ENCODE measurements at places on chromosomes 1 and 21.
A peak's percentile ranks its signal among the peaks of the same experiment; 100 is the strongest.

GRCh38 chr1:151158751-151159251 is 2.4 kb downstream of the TNFAIP8L2 start:
- DNase-seq, result no peak

DNA sequence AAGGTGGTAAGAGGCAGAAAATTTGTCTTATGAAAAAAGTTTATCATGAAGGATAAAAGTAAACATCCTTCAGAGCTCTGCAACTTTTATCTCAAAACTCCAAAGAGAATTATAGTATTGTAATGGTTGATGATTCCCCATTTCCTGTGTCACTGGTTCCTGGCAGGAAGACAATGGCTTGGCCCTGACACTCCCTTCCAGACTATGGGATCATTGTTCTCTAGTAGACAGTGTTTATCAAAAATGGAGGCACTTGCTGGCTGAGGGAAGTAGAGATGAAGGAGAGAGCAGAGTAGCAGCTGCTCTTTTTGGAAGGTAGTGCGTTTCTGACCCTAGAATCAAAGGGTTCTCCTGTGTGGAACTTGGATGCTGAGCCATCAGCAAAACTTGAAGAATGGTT is 145.9 kb upstream of the ATP1B1 start:
- no peak for DNase-seq

DNA sequence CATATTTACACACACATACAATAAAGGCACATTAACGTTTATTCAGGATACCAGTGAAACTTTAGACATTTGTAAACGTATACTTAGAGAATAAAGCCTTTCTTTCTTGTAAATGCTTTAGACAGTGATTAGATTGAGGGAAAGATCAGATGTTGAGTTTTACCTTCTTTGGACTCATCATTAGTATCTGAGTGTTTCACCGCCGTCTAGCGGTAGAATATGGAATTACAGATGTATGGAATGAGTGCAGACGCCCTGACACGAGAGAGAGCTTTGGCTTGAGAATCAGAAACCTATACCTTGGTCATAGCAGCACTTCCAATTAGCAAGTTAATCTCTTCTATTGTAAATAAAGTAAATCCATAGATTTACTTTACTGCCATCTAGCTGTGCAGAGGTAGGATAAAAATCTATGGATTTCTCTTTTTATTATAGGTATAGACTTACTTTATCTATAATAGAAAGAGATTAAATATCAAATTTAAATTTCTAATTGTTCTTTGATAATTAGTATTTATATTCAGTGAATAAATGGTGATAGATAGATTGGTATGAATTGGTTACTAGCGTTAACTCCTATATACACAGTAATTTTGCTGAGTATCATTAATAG is 12.6 kb downstream of the FLG2 start:
- DNase-seq, result no peak

DNA sequence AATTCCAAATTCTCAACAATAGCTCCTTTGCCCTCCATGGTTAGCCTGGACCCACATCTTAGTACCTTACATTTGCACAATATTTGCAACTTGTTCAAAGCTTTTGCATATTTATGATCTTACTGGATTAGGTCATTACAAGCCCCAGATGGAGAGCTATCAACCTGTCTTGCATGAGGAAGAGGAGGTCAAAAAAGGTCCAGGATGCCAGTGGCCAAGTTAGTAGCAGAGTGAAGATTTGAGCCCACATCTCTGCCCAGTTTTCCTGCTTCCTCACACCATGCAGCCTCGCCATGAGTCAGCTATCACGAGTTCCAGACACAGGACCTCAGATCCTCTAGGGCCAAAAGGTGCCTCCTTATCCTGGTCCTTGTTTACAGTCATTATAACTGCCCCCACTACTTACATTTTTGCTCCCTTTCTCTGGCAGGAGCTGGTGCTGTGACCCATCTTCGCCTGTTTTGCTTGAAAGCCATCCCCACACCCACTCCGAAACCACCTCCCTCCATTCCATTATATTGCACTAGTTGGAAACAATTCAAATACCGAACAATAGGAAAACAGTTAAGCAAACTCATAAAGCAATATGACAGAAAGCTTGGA is 5.0 kb upstream of the AHCYL1 start:
- no peak for DNase-seq

DNA sequence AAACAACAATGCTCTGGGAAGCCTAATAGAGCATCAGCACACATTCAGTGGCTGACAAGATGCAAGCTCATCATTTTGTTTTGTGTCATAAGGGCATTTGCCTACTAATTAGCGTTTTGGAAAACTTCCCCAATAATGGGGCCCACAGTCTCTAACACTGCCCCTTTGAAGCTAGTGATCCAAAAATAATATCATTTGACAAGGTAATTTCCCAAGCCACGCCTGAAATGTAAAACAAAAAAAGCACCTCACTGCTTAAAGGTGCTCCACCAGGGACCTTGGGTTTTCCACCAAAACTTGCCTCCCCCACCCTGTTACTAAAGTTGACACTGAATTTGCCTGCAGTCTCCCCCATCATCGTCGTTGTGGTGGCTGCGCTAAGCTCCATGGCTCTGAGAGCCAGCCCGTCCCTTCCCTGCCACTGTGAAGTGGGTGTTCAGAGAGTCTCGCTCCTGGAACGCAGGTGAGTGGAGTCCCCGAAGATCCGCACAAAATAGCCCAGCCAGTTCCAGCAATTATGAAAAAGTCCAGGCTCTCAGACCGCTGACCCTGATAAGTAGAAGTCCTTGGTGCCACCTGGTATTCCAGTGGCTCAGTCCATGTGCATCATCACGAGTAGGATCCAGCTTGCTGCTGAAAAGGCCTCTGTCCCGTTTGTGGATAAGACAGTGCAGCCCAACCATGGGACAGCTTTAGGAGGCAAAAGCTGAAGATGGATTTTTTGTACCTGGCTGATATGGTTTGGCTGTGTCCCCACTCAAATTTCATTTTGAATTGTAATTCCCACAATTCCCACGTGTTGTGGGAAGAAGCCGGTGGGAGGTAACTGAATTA is 52.2 kb downstream of the RAB3GAP2 start:
- no peak for DNase-seq

GRCh38 chr1:246878551-246878950 is 53.2 kb downstream of the AHCTF1 start:
- DNase-seq, result no peak

DNA sequence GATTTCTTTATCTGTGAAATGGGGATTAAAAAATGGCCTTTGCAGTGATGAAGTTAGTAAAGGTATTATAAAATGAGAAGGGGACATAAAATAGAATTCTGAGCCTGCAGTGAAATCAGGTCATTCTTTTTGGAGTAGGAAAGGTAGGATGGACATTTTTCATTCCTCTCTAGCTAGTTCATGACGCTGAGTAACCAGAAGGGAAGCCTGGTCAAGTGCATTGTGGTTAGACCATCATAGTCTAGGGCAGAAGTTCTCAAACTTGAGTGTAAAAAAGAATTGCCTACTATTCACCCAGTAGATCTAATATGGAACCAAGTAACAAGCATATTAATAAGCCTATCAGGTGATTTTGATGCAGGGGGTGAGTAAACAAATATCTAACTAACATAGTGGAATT is 50.8 kb downstream of the TGFB2 start:
- DNase-seq, result no peak

DNA sequence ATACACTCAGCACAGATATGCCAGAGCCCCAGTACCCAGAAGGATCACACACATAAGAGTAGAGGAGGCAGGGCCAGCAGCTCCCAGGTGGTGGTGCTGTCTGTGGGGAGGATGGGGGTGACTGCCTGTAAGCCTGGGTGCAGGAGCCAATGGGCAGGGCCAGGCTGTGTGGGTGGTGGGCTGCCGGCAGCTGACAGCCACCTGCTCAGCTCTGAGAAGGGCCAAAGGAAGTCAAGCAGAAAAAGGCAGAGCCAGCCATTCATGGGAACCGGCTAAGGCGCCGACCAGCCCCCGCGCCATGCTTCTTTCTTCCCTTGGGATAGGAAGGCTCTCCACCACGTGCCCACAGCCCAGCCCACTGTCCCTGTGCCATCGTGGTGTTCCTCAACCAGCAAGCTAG is 14.1 kb downstream of the PIK3C2B start:
- no peak for DNase-seq

- no peak for DNase-seq
Measured at GRCh38 chr1:94986783-94987182, 59.9 kb upstream of the CNN3 start.

- DNase-seq, result no peak
Measured at GRCh38 chr1:36400825-36401601, 3.3 kb upstream of the LSM10 start.

GRCh38 chr1:4416189-4416588 is 238.2 kb upstream of the AJAP1 start:
- no peak for DNase-seq

- no peak for DNase-seq
Measured at GRCh38 chr1:64850846-64851245, 106.0 kb downstream of the RAVER2 start.

- DNase-seq, result no peak
Measured at GRCh38 chr21:45078371-45078770, 4.0 kb downstream of the ADARB1 start.

GRCh38 chr21:17981060-17981740 is 162.0 kb upstream of the C21orf91 start:
- DNase-seq, result no peak

DNA sequence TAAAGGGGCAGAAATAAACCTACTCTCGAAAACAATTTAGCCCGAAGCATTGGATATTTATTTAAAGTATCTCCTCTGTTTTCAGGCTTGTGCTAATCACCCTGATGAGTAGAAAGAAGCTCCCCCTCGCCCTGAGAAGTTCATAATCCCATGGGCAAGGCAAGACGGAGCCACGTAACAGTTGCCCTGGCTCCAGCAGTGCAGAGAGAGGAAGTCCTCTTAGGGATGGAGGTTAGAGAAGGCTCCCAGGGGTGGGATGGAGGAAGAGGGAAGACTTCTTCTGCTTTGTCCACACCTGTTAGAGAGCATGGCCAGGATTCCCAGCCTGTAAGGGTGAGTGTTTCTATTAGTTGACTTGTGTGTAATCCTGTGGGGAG is 3.4 kb upstream of the GPR25 start:
- DNase-seq, result no peak

DNA sequence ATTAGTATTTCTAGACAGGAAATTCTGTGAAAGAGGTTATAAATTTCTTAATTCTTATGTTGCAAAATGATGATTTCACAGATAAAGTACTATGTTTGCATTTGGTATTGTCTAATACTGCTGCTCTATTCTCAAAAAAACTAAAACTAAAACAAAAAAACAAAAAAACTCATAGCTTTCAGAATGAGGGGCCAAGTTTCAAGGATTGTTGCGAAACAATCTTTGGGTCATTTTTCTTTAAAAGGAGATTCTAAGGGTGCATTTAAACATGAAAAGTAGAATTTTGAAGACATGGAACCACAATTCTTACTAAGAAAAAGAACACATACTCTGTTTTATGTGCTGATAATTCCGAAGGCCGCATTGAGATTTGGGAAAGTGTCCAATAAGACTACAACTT is 645.1 kb downstream of the ADGRL2 start:
- DNase-seq, result no peak

- DNase-seq, result no peak
Measured at GRCh38 chr1:28974432-28974831, 60.1 kb downstream of the EPB41 start.

- no peak for DNase-seq
Measured at GRCh38 chr1:46464013-46464548, 25.6 kb upstream of the DMBX1 start.

DNA sequence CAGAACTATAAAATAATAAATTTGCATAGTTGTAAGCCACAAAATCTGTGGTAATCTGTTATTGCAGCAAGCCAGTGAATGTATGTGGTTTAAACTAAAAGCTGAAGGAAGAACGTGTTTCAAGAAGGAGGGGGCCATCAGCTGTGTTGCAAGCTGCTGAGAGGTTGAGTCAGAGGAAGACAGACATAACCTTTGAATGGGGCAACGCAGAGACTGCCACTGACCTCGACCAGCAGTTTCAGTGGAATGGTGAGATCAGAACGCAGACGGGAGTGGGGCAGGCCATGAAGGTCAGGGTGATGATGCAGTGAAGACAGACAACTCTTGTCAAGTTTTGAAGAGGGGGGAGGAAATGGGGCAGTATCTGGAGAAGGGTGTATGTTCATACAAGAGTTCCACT is 23.2 kb upstream of the QSOX1 start:
- no peak for DNase-seq

- DNase-seq, result no peak
Measured at GRCh38 chr1:65372557-65372956, 47.9 kb upstream of the LEPR start.

DNA sequence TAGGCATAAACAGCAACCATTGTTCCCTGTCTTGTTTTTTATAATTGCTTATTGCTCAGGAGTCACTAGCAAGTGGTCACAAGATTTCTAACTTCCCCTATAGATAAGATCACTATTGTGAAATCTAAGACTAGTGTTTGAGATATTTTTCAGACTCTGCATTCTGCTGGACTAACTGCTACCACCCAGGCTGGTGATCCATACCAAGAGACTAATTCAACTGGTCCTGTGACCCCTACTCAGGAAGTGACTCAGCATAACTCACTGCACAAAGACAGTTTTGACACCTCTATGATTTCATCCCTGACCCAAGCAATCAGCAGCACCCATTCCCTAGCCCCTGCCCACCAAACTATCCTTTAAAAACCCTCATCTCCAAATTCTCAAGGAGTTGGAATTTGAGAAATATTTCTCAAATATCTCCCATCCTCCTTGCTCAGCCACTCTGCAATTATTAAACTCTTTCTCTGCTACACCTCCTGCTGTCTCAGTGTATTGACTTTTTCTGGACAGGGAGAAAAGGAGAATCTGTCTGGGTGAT is 52.7 kb downstream of the TRIM33 start:
- DNase-seq, result no peak

DNA sequence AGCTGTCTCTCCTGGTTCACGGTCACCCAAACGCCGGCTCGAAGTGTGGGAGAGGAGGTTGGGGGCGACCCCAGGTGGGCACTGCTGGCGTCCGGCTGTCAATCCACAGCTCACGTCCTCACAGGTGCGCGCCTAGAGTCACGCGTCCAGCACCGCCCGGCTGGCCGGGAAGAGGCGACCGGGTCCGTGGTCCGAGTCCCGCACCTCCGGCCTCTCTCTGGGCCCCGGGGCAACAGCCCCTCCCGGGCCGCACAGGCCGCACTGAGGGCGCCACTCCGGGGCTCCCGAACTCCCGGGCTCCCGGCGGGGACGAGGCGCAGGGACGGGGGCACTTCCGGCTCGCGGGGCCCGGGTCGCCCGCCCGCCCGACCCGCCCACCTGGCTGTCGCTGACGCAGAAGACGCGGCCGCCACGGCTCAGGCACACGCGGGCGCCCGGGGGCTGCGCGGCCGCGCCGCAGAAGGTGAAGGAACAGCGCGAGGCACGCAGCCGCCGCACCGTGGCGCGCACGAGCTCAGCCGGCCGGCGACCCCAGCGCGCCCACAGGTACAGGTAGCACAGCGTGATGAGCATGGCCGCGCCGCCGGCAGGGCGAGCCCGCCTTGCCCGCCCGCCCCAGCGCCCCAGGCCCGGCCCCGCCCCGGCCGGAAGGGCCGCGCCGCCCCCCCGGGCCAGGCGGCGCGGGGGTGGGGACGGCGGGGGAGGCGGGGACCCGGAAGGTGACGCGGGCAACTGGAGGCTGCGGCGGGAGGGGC is at the start of gene HLCS:
Gene HLCS, minus strand, starts transcription at position 604 of the 755 bp plus-strand sequence. Its CDS starts 31 bp downstream, at position 573.
- peak; percentile 82 for DNase-seq
